Mammary microvascular endothelial cell (primary cell): ENCODE measurements at places on chromosomes 11 and 22. TPM values are rescaled to one million over a fixed set of nuclear protein-coding genes. Genes with fewer than 3 reads are reported as not detected.

CAPN5 gene
- 3.9 and 4.1 TPM in 2 replicates for total RNA-seq

CASP12 gene
- 0.53 and 0.64 TPM in 2 replicates for total RNA-seq

CHCHD10 gene
- total RNA-seq, result 8.1 and 23.5 TPM in 2 replicates

DUSP8 gene
- total RNA-seq, result 3.3 and 3.7 TPM in 2 replicates

ARHGAP32 gene
- 2.9 and 3.1 TPM in 2 replicates for total RNA-seq

TPBGL gene
- total RNA-seq, result not detected in 2 replicates

MUC5AC gene
- not detected in 2 replicates for total RNA-seq

FZD4 gene
- total RNA-seq, result 140 and 151 TPM in 2 replicates

HORMAD2 gene
- not detected in 2 replicates for total RNA-seq

PGA3 gene
- not detected in 2 replicates for total RNA-seq

APOBEC3B gene
- 19.7 and 25.1 TPM in 2 replicates for total RNA-seq

TRPM5 gene
- total RNA-seq, result not detected in 2 replicates

FDX1 gene
- 11.5 and 15.9 TPM in 2 replicates for total RNA-seq

OR52N4 gene
- not detected in 2 replicates for total RNA-seq

KRTAP5-10 gene
- not detected in 2 replicates for total RNA-seq

NRGN gene
- total RNA-seq, result 21.7 and 24.4 TPM in 2 replicates

RIMBP3C gene
- total RNA-seq, result 0.05 TPM in 1 of 2 replicates, not detected in the other

FANCF gene
- 8.9 and 9.8 TPM in 2 replicates for total RNA-seq

OR8G5 gene
- not detected in 2 replicates for total RNA-seq
